Activated CD4-positive, CD25-positive, alpha-beta regulatory T cell treated with anti-CD3 and anti-CD28 coated beads, Interleukin-2, amount 50 U/mL, for 72 hours (primary cell): ENCODE measurements at places on chromosomes 2 and 18.

DNA sequence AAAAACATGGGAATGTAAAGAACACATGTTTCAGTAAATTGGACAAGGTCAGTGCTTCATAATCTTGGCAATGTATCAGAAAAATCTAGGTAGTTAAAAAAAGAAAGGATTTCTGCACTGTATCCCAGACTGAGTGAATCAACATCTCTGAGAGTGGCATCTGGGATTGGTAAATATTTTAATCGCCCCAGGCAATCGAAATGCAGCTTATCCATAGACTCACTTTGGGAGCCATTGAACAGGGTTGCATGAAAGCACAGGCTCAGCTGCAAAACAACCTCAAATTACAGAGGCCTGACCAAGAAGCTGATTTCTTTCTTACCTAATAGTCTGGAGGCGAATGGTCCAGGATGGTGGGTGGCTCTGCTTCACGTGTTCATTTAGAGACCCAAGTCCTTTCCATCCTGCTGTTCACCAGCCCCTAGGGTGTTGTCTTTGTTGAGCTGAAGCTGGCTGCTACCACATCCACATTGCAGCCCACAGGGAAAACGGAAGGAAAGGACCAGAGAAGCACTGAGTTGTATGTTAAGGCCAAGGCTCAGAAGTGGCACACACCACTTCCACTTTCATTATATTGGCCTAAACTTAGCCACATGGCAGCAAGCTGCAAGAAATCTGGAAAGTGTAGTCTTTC, 59.0 kb downstream of the MOGAT1 start:
- DNase-seq = no peak

GRCh38 chr2:143162123-143162837, 33.1 kb downstream of the ARHGAP15 start:
- DNase-seq = no peak

DNA sequence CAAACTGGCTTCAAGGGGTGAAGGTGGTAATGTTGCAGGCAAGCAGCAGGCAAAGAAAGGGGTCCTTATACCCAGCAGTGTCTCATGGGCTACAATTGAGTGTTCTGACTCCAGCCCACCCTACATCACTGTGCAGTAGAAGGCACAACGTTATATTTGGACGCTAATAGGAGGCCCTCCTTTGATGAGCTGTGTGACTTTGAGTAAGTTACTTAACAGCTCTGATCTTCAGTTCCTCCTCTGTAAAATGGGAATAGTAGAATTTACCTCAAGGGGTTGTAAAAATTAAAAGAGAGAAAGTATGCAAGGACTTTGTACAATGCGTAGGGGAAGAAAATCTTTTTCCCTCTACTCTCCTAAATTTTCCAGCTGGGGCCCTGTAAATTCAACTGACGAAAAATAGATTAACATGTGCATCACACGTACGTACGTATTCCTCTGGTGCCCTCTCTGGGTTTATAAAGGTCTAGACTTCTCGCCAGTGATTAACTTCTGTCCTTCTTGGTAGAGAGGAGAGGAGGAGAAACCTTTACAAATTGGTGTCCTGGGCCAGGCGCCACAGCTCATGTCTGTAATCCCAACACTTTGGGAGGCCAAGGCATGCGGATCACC, 57.6 kb upstream of the REL start:
- no peak for DNase-seq

DNA sequence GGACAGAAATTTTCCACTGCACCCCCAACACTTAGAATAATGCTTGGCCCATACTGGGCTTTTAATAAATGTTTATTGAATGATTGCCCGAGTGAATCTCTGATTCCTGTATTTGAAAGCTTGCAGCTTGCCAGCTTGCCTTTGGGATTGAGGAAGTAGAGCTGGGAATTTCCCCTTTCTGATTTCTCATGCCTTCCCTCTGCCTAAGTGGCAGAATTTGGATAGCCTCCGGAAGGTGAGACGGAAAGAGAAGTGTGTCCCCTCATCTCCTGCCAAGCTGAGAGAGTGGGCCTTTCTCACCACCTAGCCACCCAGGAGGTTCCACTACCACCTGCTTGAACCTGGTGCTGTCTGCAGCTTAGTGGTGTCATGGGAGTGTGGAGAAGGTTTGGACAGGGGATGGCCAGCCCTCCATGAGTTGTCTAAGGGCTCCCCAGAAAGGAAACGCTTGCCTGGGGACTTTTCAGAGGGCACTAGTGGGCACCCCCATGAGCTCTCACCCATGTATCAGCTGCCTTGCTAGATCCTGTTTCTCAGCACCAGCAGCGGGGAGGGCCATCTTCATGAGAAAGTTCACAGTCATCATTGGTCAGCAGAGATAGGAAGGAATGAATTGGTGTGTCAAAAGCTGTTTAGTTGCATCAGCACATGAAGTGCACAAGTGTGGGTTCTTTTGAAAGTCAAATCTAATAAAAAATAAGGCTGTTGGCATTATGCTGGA, 8.6 kb upstream of the NCOA1 start:
- no peak for DNase-seq
